ENCODE measurements at places on chromosomes 3 and 15.

DNA sequence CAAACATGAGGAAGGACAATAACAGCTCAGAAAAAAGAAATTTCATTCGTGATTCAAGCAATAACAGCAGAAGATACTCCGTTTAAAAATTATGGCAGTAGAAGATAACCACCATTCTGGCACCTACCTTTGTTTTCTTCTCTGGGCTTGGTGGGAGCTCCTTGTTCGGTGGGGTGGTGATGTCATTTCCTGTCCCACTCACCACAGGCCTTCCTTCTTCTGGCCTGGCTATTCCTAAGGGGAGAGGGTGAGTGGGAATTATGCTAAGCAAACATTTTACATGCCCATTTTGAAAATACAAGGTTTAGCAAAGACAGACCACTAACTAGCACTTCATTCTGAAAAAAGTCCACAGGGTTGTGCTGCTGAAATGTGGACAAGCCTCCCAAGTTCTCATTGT is 74.4 kb downstream of the DHX30 start:
- no peak for DNase-seq

DNA sequence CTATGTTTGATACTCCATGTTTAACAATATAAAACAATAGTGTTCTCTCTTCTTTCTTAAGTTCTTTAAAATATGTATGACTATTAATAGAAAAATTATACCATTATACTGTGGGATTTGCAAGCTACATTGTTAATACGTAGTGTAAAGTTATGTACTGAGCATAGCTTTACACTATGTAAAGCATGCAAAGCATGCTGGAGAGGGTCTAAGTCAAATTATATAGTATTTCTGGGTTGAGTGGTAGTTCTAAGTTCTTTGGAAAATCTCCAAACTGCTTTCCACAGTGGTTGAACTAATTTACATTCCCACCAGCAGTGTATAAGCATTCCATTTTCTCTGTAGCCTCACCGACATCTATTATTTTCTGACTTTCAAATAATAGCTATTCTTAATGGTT is 253.0 kb downstream of the RAP2B start:
- no peak for DNase-seq

- DNase-seq, result no peak
These were observed 82.8 kb upstream of the MEX3B start for GRCh38 chr15:82128401-82129148.

- no peak for DNase-seq
These were observed 240.2 kb upstream of the TPRG1 start for GRCh38 chr3:188931531-188931930.

DNA sequence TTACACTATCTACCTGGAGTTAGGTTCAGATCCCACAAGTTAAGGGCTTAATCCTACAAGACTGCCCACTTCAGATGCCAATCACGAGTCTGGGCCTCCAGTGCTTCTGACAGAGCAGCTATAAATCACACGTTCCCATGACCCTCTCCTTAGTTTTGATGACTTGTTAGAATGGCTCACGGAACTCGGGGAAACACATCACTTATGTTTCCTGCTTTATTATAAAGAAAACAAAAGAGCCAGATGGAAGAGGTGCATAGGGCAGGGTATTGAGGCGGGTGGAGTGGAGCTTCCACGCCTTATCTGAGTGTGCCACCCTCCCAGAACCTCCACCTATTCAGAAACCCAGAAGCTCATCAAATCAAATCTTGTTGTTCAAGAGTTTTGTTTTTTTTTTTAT is 170.8 kb downstream of the MOBP start:
- no peak for DNase-seq

DNA sequence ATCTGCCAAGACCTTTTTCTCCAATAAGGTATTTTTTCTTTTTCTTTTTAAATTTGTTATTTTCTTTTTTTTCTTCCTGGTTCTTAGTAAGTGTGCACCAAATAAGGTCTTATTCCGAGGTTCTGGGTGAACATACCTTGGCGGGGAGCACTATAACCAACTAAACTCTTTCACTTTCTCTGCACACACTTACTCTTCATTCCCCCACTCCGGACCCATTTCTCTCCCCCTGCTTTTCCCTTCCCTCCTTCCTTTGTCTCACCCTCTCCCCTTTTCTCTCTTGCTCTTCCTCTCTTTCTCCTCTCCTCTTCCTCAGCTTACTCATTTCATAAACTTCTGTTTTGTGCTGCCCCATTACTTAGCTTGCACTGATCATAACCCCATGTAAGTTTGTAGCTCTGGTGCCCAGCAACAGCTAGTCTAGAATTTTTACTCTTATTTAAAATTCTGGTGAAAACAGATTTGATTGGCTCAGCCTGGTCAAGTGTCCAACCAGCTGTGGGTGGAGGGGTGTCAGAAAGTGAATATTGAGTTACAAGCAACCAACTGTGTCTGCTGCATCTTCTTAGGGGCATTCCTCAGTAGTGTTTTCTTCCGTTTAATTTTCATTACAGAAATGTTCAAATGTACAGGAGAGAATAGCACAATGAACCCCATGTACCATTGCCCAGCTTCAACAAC is 297.5 kb downstream of the SHQ1 start:
- no peak for DNase-seq

DNA sequence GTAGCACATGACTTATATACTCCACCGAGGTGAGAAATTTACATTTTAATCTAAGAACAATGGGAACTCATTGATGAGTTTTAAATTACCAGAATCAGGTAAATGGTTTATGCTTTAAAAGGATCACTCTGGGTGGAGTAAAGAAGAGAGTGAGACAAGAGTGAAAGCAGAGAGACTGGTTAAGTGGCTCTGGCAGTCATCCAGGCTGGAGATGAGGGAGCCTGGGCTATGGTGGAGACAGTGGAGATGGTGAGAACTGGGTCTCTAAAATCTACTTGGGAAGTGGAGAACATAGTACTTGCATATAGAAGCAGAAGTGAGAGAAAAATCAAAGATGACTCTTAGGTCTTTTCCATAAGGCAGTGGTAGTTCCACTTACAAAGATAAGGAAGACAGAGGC is 37.1 kb upstream of the SLC25A36 start:
- no peak for DNase-seq

All from SK-N-MC (cell line).